ENCODE measurements at places on chromosomes 4 and X.
A peak's percentile ranks its signal among the peaks of the same experiment; 100 is the strongest.

DNA sequence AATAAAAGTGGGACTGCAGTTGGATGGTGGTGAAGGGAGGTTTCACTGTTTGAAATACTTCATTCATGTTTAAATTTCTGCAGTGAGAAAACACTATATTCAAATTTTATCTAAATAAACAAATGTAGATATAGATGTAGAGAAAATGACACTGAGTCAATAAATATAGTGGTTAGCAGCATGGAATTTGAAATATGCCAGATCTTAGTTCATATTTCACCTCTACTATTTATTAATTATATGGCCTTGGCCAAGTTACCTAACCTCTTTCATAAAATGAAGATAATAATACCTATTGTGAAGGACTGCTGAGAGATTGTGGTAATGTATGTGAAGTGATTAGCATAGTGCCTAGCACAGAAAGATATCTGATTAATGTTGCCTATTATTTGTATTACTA, 70.5 kb downstream of the AGTR2 start:
- DNase-seq = no peak

DNA sequence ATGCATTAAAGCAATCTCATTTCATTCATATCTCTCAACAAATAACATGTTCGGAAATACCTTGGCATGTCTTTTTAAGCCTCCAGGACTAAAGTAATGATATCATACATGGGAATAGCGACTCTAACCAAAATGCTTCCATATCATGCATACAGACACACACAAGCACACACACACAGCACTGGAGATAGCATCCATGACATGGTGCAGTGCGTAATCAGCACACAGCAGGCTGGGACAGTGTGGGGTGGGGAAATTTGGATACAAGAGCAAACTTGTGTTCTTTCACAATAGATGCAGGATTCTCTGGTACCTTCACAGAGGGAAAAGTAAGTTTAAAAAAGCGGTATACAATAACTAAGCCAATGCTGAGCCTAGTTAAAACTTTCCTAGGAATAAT, 132.3 kb upstream of the HPGD start:
- DNase-seq = no peak

GRCh38 chrX:71996136-71996535, 85.5 kb downstream of the NHSL2 start:
- no peak for DNase-seq

DNA sequence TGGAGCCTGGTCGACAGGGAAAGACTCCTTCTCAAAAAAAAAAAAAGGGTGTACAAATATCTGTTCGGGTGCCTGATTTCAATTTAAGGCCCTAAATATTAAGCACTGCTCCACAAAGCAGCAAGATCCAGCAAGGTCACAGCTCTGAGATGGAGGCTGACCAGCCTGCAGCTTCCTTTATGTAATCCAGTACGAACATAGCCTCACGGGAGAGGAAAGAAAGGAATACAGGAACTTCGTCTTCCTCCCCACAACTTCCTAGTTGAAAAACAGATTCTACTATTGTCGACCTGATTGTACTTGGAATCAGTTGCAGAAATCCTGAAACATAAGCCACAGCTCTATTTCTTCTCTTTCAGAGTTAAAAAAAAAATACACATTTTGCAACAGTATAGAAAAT, 53.5 kb upstream of the TBC1D9 start:
- no peak for DNase-seq

- DNase-seq = no peak
Observed at GRCh38 chrX:132034648-132035047, 11.5 kb downstream of the STK26 start.

DNA sequence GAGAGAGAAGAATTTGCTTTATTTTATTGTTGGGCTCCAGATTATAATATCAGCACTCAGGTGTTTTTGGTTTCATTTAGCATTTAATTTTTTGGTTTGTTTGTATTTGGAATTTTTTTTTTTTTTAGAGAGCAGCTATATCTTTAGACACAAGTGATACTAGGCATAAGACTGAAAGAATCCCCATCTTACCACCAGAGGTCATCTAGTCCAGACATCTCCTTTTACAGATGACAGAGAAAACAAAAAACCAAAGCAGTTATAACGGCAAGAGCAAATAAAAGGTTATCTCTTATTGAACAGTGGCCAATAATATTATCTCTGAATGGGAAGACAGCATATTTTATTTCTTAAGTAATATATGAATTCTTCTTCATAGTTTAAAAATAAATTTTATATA, 22.8 kb downstream of the USP38 start:
- no peak for DNase-seq

GRCh38 chr4:187849556-187850225, 145.9 kb upstream of the ZFP42 start:
- no peak for DNase-seq

- DNase-seq = no peak
Observed at GRCh38 chr4:156767911-156768415, 203.6 kb downstream of the PDGFC start.

DNA sequence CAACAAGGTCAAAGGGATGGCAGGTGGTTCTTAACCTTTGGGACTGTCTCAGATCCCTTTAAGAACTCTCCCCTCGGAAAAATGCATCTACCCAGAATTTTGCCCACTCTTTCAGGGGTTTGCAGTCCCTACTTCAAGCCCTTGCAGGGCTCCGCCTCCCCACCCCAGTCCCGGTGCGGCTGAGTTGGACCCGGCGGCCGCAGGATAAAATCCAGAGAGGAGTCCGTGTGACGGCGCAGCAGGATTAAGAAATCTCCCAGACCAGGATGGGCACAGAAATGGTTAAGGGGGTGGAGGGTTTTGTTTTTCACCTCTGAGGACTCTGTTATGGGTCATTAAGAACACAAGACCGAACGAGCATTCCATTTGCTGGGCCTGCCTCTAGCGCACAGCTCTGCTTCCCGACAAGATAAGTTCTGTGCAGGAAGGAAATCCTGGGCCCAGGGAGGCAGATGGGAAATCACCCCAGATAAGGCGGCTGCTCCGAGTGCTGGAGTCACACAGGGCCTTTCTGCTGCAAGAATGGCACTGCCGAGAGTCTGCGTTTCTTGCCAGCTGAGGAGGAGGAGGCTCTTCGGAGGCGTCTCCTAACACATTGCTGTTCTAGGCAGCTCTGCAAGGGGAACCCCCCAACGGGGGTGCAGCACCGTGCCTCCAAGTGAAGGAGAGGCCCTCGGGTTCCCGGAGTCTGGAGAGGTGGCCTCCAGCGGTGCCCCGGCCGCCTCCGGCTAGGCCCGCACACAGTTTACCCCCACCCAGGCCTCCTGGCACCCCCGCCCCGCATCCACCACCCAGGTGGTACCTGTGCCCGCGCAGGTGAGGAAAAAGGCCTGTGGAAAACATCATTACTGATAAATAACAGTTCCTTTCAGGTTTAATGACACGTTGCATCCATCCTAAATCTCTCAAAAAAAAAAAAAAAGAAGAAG, 277.6 kb downstream of the BCOR start:
- peak; percentile 50 for DNase-seq

DNA sequence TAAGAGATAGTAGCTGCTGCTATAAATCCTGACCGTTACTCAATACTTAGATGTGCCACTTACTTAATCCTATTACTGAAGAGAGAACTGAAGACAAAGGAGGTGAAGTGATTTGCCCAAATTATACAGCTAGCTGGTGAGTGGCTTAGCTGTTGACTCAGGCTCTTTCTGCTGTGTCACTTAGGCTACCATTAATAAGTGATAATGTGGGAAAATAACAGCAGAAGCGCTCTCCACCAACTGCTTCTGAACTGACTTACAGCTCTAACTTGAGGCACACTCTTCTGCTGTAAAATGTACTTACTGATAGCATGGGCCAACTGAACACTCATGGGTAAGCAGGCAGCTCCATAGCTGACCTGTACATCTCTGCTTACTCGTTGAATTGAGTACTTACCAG, 7.5 kb upstream of the KLHL5 start:
- DNase-seq = no peak

DNA sequence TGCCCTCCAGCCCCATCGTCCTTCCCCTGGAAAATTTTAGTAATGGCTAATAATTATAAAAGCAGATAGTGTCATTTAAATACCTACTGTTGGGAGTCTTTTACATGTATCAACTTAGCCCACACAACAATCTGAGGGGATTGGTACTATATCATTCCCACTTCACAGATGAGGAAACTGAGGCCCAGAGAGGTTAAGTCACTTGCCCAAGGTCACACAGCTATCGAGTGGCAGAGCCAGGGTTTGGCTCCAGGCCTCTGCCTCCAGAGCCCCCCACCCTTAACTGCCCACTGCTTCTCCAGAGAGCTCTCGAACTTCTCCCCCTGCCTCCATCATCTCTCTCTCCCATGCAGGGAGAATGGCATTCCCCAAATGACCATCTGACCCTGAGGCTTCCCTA, 7.4 kb downstream of the C4orf50 start:
- DNase-seq = no peak

GRCh38 chrX:33379839-33380238, 168.5 kb upstream of the DMD start:
- no peak for DNase-seq

All from NCI-H510A treated with DMSO at 0.1 percent for 48 hours (cell line).